GM03348 (cell line): ENCODE measurements at places on chromosomes 4 and X.

GRCh38 chrX:38824176-38824575 is 22.9 kb downstream of the MID1IP1 start:
- no peak for DNase-seq

DNA sequence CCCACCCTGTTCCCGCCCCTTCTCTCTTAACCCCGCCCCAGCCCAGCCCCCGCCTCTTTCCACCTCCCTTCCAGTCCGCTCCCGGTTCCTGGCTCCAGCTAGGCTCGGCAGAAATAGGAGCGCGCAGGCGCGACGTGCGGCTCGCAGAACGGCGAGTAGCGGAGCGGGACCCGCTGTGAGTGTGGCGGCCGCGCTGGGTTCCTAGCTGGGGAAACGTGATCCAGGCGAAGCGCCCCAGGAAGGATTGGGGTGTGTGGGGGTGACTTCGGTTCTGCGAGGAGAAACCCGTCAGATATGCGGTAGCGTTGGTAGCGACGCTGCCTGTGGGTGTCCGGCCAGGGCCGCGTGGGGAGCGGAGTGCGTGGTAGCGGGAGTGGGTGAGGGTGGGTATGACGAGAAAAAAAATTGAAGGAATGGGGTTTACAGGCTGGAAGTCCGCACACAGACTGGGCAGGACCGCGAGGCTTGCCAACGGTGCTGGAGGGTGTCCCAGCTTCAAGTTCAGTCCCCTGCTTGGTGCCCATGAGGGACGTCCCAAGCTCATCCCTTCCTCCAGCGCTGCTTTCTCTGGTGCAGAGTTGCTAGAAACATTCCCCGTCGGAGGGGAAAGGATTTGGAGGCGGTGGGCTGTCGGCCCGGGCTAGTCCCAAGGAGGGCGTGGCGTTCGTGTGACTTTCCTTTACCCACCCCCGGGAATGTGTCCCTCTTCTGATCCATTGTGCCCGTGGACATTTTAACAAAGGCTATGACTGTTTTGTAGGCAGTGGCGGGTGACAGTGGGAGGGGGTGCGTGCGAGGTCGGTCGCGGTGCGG is at the start of gene PRRG1:
Gene PRRG1 (plus strand): TSS at position 144 of the 813 bp plus-strand sequence. CDS start 56,886 bp downstream, outside the sequence.
- peak; percentile 89 for DNase-seq

DNA sequence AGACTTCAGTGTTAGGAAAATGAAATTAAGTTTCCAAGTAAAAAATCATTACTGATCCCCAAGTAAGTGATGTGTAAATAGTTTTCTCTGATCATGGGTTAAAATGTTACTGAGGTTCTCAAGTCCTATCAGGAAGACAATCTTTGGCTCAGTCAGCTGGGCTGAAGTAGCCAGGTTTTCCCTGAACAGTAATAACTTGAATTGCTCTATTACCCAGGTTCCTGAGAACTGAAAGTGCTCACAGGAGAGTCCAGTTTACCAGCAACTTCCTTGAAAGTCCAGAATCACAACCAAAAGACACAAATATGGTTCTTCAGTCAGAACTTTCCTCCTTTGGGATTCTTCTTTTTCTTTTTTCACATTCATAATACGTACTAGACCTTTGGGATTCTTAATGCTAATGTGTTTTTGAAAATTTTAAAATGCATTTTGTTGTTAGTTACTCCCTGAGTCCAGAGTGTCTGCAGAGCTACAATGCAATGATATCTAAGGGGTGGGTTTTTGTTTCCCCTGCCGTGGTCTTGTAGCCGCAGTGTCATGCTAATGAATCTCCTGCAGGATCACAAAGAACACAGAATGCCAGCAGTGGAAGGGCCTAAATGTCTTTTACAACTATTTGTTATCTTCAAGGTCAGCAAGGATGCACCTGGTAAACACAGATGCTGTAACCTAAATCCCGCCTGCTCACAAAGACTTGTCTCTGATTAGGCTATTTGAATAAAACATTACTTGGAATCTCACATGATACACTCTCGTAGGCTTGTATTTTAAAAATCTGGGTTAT is 439.8 kb upstream of the NR3C2 start:
- no peak for DNase-seq

DNA sequence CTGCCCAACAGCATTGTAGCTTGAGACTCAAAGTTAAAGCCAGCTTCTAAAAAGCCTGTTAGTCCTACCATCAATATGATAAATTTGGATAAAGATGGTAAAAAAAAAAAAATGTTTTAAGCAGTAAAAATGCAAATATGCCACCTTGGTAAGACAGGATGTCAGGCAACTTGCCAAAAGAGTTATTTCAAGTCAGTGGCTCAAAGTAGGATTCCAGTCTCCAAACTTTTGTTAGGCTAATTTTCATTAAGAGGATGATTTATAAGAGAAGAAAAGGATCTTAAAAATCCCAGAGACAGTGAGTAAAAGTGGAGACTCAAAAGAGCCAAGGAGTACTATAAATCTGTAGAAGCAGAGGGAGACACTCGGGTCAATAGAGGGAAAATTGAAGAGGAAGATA is 47.5 kb downstream of the GASK1B start:
- no peak for DNase-seq

- no peak for DNase-seq
Observed at GRCh38 chr4:34138385-34138784, 2105.9 kb downstream of the ARAP2 start.

DNA sequence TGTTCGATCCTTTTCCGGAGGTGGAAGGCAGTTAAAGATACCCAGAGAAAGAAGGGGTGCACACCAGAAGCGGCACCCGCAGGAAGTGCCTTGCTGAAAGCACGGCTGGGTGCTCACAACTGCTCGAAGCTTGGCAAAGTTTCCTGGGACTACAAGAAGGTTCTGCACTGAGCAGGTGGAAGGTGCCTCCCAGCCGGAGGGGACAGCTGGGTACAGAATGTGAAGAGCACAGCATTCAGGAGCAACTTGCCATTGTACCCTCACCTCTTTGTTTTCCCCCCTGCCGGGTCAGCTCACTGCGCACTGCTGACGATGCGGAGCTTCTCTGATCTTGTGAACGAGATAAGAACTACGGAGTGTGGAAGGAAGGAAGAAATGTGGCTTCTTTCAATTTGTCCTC is 289.2 kb downstream of the FBXW7 start:
- DNase-seq = no peak

GRCh38 chrX:44072631-44073030 is 99.4 kb upstream of the NDP start:
- peak; percentile 2 for DNase-seq

GRCh38 chrX:48891402-48892288 is 5.9 kb downstream of the TIMM17B start:
- peak; percentile 84 for DNase-seq

DNA sequence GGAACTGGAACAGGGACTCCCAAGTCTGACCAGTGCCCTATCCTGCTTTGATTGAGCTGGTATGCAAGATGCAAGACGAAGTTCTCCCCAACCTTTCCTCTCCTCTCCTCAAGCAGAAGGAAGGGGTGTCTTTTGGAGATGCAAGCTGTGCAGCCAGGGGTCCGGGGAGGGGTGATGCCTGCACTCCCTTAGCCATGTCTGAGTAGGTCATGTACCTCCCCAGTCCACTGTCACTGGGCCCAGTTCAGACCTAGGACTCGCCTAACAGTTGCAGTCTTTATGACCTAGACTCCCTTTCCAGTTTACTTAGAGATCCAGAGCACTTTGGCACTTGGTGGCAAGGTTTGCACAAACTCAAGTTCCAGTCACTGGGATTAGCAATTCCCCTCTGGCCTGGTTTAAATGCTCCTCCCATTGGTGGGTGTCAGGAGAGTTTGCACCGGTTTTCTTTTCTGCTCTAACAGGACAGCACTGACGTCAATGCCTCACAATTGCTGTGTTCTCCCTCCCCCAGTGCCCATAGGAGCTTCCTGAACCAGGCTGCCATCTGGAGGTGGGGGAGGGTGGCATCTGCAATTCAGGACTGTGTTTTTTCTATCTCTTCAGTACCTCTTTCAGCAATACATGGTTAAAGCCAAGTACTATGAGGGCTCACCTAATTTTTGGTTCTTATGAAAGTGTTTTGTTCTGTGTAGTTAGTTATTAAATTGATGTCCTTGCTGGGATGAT is 782.2 kb downstream of the ARAP2 start:
- DNase-seq = no peak

GRCh38 chr4:108058685-108059440 is 69.2 kb downstream of the HADH start:
- DNase-seq = peak; percentile 32

- DNase-seq = no peak
Observed at GRCh38 chrX:154602226-154602625, 16.9 kb downstream of the CTAG1B start.

GRCh38 chrX:46850771-46851170 is 13.9 kb downstream of the RP2 start:
- no peak for DNase-seq

DNA sequence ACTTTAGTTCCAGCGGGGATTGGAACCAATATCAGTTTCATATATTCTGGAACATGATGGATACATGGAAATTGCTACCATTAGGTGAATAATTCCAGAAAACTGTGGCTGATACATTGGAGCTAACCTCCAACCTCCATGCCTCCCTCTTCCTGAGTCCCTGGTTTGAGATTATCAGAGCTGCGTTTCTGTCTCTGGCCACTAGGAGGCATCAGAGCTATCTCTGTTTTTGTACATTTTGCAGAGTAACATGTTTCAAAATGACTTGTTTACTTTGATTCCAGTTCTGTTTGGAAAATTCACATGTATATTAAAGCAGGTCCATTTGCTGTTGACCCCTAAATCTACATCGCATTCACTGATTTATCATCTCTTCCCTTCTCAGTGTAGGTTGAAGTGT is 2.4 kb upstream of the RAB40AL start:
- peak; percentile 41 for DNase-seq

DNA sequence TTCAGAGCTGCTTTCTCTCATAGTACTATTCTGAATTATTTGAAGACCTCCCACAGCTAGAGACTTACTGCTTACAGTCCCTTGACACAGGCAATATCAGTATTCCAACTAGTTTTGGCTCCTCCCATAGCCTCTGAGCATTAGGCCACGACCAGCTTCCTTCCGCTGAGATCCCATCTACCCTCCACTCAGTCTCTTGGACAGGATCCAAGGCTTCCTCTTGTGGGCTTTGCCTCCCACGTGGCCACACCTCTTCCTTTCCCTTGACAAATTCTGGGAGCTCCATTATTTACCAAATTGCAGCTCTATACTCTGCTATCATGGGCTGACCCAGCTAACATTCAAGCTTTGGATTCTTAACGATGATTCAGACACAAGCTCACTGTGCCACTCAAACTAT is 470.4 kb upstream of the GALNT7 start:
- DNase-seq = no peak

DNA sequence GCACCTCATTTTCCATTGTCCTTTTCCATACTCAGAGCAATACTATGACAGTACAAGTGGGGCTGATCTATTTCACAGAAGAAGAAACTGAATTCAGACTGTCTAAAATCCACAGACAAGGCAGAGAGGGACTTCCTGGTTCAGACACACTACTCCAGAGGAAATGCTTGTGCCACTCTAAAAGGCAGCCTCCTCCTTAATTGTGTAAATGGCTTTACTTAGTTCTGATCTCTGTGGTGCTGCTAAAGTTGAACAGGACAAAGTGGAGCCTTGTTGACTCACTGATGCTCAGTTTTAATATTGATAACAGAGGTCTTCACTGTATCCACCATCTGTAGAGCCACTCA is 122.4 kb downstream of the KIT start:
- DNase-seq = no peak

GRCh38 chrX:27728291-27728690 is 79.5 kb upstream of the MAGEB10 start:
- no peak for DNase-seq

- DNase-seq = no peak
Observed at GRCh38 chr4:26510334-26510964, 20.2 kb upstream of the CCKAR start.

DNA sequence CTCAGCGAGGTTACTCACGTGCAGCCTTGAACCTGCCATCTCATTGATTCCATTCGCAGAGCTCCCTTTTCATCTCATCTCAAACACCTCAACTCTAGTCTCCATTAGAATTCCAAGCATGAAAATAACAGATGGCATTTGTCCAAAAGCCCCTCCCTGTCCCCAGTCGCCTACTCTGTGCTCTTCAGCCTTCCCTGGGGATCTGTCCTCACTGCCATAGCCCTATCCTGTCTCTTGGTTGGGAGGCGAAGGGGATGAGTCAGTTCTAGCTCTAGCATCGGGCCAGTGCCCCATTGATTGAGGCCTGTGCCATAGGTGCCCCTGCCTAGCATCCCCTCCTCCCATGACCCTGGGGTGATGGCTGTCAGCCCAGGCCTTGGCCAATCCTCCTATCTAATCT is 134.0 kb upstream of the PJA1 start:
- DNase-seq = no peak

DNA sequence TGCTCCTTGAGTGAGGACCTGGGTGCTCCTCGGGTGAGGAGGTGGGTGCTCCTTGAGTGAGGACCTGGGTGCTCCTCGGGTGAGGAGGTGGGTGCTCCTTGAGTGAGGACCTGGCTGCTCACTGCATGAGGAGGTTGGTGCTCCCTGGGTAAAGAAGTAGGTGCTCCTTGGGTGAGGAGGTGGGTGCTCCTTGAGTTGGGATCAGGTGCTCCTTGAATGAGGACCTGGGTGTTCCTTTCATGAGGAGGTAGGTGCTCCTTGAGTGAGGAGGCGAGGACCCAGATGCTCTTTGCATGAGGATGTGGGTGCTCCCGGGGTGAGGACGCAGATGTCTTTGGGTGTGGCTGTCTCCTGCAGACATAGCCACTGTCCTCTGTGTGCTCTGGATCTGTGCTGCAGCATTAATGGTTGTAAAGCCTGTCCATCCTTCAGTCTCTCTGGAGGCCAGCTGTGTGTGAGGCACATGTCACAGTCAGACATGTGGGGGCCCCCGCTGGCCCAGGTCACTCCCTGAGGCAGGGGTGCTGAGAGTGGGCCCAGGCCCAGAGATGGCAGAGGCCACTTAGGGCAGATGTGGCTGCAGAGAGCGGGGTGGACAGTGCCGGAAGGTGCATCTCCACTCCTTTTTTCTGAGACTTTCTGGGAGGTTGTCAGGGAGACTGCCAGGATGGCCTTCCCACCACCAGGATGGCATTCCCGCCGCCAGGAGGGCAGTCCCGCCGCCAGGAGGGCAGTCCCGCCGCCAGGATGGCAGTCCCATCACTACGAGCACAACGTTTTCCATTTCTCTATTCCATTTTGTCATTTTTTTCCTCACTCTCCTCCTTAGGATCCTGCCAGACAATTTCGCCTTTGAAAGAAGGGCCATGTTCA is 101.8 kb downstream of the HMX1 start:
- no peak for DNase-seq

GRCh38 chr4:54898656-54899340 is 226.6 kb downstream of the KDR start:
- no peak for DNase-seq

- no peak for DNase-seq
Observed at GRCh38 chr4:156732634-156733033, 239.0 kb downstream of the PDGFC start.

DNA sequence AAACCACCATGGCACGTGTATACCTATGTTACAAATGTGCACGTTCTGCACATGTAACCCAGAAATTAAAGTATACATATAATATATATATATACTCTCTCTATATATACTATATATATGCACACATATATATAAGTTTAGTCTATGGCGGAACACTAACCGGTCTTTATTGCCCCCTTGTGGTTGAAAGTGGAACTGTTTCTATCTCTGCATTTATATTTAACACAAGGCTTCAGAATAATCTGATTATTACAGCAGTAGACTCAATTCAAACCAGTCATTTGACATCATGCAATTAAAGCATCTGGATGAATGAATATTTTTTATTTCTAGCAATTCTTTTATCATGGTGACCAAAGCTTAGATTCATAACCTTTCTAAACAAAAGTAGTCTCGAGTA is 14.6 kb downstream of the RAB9B start:
- DNase-seq = peak; percentile 17
